ENCODE measurements at places on chromosomes 6 and 20. TPM values are rescaled to one million over a fixed set of nuclear protein-coding genes. Genes with fewer than 3 reads are reported as not detected.

GRCh38 chr6:127343809-127344659 lies 625 bp upstream of the ECHDC1 start:
- no peaks in the 10 kb centered on the region for H3K27me3 ChIP-seq
- peak overlapping the region; percentile 17 for H3K4me3 ChIP-seq
- peak overlapping the region; percentile 80 for H3K27ac ChIP-seq
- H3K4me1 ChIP-seq = peaks cover 15% of the 10 kb centered on the region

GRCh38 chr6:155212616-155213380 lies 51.0 kb upstream of the CLDN20 start:
- no peak overlapping the region for H3K27ac ChIP-seq
- no peak overlapping the region for H3K4me3 ChIP-seq
- DNase-seq = no peak
- no peaks in the 10 kb centered on the region for H3K27me3 ChIP-seq
- no peaks in the 10 kb centered on the region for H3K36me3 ChIP-seq

- H3K36me3 ChIP-seq = no peaks in the 10 kb centered on the region
- H3K27ac ChIP-seq = peak overlapping the region; percentile 42
- no peaks in the 10 kb centered on the region for H3K4me1 ChIP-seq
- DNase-seq = no peak
- no peaks in the 10 kb centered on the region for H3K27me3 ChIP-seq
- H3K4me3 ChIP-seq = no peak overlapping the region
Observed at GRCh38 chr6:109237077-109237985, 142.0 kb downstream of the CEP57L1 start.

- peak overlapping the region; percentile 93 for H3K27ac ChIP-seq
- no peaks in the 10 kb centered on the region for H3K36me3 ChIP-seq
- H3K4me3 ChIP-seq = peak overlapping the region; percentile 95
- H3K4me1 ChIP-seq = peaks cover 65% of the 10 kb centered on the region
- peak; percentile 85 for DNase-seq
Observed at GRCh38 chr20:32358883-32359632, 927 bp downstream of the ASXL1 start.

- peak; percentile 68 for DNase-seq
- no peaks in the 10 kb centered on the region for H3K27me3 ChIP-seq
Observed at GRCh38 chr20:1934156-1934555, 38.9 kb downstream of the SIRPA start.

DNA sequence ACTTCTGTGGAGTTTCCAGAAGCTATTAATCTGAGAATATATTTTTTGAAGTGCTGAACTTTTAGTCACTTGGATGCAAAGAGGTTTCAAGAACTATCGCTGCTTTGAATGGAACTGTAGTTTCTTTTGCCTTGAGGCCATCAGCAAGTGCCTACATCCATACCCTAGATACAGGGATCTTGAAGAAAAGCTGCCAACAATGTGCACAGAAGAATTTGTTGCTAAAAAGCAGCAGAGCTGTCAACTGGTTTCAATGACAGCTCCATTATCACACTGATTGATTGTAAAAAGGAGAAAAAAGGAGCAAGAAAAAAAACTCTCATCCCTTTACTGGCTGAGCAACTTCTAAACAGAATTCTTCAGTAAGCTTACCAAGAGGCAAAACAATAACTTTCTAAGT lies 251.0 kb upstream of the NRSN1 start:
- H3K4me1 ChIP-seq = no peaks in the 10 kb centered on the region
- H3K36me3 ChIP-seq = no peaks in the 10 kb centered on the region
- H3K27ac ChIP-seq = no peak overlapping the region
- DNase-seq = no peak
- H3K4me3 ChIP-seq = no peak overlapping the region

DNA sequence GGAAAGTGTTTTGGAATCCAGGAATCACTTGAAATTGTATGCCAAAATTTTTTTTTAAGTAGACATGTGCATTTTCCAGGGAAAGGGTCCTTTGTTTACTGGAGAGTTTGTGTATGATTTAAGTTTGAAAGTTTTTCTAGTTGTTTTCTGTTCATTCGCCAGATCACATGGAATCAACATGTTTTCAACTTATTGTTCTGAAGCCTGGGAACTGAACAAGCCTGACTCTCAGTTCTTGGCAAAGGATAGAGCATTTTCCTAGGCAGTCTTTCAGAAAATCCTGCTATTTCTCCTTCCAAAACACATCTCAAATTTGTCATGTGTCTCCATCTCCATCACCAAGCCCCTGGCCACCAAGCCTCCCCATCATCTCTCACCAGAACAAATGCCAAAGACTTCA lies 374.8 kb downstream of the MAFB start:
- H3K36me3 ChIP-seq = no peaks in the 10 kb centered on the region
- H3K4me3 ChIP-seq = no peak overlapping the region
- no peak overlapping the region for H3K27ac ChIP-seq
- H3K27me3 ChIP-seq = no peaks in the 10 kb centered on the region
- no peak for DNase-seq

- H3K27ac ChIP-seq = no peak overlapping the region
- DNase-seq = peak; percentile 67
- H3K27me3 ChIP-seq = no peaks in the 10 kb centered on the region
- no peak overlapping the region for H3K4me3 ChIP-seq
- no peaks in the 10 kb centered on the region for H3K36me3 ChIP-seq
Observed at GRCh38 chr20:48051794-48052474, 266.7 kb upstream of the SULF2 start.

DNA sequence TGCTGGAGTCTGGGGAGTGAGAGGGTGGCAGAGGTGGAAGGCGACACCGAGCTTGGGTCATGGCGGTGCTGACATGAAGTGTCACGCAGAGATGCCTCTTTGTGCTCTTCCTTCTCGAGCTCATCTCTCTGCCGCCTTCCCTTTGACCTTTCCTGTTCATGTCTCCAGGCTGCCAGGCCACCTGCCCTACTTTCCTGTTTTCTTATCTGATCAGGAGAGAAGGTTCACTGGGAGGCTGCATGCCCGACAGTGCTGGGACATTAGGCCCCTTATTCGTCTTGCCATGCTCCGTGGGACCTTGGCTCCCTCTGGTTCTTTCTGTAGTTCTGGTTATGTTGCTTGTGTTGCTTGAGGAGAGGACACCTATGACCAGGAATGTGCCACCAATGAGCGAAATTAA lies 33.2 kb downstream of the CST8 start:
- no peaks in the 10 kb centered on the region for H3K27me3 ChIP-seq
- H3K36me3 ChIP-seq = no peaks in the 10 kb centered on the region
- DNase-seq = no peak
- no peak overlapping the region for H3K27ac ChIP-seq
- H3K4me1 ChIP-seq = no peaks in the 10 kb centered on the region
- no peak overlapping the region for H3K4me3 ChIP-seq

- H3K27me3 ChIP-seq = no peaks in the 10 kb centered on the region
- DNase-seq = peak; percentile 44
- no peak overlapping the region for H3K27ac ChIP-seq
- no peak overlapping the region for H3K4me3 ChIP-seq
- peaks cover 13% of the 10 kb centered on the region for H3K4me1 ChIP-seq
Observed at GRCh38 chr20:3163099-3164042, 3.7 kb upstream of the FASTKD5 start.

SAMD5 gene
- total RNA-seq = 0.52 TPM

FAM217A gene
- total RNA-seq = not detected
